ENCODE measurements at places on chromosomes 3 and 15. TPM values are rescaled to one million over a fixed set of nuclear protein-coding genes. Genes with fewer than 3 reads are reported as not detected.

Gene GLDN
- total RNA-seq = not detected

DNA sequence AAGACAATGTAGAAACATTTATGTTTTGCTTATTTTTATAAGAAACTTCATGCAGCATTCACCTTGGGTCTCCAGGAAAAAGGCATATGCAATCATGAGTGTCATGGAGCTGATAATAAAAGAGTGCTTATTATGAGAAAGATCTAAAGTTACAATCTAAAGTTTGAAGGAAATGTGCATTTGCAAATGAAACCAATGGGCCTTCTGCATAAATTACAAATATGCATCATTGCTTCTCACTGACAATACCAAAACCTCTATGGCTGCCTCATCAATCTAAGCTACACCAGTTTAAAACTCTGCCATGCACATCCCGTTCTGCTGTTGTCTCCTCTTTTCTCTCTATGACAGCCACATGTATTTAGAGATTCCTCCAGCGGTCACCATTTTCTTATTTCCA is 103.2 kb upstream of the ABI3BP start:
- no peak for DNase-seq

GRCh38 chr3:194087995-194088855 is 47.7 kb upstream of the HES1 start:
- DNase-seq = no peak

GRCh38 chr3:111797171-111797615 is 61.9 kb upstream of the PHLDB2 start:
- DNase-seq = no peak

GRCh38 chr15:68582236-68582635 is 3.4 kb downstream of the CORO2B start:
- no peak for DNase-seq

Gene ISLR2
- not detected for total RNA-seq

- no peak for DNase-seq
Observed at GRCh38 chr3:76565496-76566210, 474.2 kb upstream of the ROBO2 start.

DNA sequence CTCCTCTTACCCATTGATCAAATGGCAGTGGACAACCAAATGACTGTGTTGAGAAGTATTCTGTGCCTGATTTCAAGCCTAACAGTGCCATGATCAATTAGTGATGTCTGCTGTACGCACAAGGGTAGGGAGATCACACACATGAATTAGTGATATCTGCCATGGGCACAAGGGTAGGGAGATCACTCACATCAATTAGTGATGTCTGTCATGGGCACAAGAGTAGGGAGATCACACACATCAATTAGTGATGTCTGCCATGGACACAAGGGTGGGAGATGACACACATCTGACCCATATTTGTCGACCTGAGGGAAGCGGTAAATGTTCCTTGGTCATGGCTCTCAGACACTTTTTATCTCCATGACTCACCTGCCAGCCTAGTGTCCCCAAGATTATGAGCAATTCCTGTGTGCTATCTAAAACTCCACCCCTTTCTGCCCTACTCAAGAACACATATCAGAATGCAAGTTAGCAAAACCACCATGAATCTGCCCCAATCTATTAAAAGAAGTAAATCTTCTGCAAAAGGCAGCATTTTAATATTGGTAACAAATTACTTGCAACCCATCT is 165.0 kb downstream of the NTRK3 start:
- no peak for DNase-seq

DNA sequence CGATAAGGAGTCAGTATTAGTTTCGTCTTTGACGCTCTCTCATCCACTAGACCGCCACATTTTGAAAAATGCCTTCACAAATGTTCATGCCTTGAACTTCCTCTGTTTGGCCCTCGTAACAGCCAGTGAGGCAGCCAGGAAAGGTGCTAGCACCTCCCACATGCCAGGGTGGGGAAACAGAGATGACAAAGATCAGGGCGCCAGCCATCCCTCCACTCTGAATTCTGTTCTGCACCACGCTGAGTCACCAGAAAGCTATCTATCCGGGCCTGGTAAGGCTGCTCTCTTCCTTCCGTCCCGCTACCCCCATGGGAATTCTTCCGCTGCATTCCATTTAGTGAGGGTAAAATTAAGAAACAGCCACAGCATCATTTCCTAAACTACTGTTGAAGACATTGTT is 31.3 kb upstream of the BCL2L10 start:
- no peak for DNase-seq

- peak; percentile 24 for DNase-seq
Observed at GRCh38 chr15:58453931-58454793, 22.4 kb downstream of the LIPC start.

GRCh38 chr3:13706451-13706850 is 157.5 kb downstream of the FBLN2 start:
- DNase-seq = no peak

DNA sequence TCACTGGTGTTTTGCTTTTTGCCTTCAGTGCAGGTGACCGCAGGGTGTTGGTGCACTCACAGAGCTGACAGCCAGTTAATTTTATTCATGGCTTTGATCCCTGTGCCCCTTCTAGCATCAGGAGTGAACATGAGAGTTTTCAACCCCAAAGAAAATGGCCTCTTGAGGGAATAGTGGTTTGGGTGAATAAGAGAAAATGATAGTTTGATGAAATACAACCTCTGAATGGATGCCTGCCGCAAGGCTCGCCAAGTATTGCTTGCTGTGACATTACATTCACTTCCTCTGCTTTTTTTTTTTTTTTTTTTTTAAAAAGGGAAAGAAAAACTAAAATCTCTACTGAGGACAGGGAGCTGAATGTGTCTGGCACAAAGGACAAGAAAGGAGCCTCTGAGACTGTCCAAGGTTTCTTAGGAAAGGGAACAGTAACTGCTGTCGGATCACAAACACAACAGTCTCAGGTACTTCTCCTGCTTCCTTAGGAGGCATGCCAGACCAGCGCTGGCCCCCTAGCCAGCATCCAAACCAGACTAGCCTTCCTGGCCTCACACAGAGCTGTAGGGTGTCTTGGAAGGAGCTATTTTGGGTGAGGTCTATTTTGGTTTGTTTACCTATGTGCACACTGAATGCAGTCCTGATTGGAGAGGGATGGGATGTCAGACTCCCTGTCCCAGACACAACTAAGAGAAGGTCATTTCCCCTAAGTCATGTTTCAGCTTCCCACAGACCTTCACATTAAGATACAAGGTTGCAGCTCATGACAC is 29.0 kb downstream of the CCDC80 start:
- DNase-seq = no peak

GRCh38 chr3:62142331-62143085 is 230.8 kb downstream of the FEZF2 start:
- no peak for DNase-seq

DNA sequence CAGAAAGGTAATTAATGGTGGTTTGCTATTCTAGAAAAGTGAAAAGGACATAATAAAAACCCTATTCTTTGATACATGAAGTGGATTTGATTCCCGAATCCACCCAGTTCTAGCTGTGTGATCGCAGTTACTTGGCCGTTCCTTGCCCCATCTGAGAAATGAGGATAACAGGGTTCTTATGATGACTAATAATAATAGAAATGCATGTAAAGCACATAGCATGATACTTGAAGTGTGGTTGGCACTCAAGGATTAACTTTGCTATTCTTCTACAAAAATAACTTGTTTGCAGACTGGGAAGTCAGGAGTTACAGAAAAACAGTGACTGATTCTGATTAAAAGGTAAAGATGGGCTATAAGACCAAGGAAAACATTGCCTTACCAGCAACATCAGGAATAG is 26.8 kb downstream of the PARL start:
- no peak for DNase-seq

DNA sequence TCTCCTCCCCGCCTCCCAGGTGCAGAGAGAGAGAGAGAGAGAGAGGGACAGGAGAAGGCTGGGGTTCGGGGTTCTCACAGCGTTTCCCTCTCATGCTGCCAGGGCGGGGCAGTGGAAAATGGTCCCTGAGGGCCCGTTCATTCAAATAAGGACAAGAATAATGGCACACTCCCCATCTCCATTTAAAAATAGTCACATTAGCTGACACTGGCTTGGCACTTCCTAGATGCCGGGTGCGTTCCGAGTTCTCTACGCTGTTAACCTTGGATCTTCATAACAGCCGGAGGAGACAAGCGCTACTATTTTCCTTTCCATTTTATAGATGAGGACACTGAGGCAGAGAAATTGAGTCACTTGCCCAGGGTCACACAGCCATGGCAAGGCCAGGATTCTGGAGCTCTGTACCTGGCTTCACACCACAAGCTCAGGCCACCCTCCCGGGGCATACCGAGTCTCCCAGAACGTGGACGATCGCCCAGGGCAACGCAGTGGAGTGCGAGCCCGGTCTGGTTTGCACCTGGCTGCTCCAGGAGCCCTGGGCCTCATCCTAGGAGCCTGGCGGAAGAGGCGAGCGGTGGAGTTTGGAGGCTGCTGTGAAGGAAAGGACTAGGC is 608 bp upstream of the SLC6A6 start:
- no peak for DNase-seq

DNA sequence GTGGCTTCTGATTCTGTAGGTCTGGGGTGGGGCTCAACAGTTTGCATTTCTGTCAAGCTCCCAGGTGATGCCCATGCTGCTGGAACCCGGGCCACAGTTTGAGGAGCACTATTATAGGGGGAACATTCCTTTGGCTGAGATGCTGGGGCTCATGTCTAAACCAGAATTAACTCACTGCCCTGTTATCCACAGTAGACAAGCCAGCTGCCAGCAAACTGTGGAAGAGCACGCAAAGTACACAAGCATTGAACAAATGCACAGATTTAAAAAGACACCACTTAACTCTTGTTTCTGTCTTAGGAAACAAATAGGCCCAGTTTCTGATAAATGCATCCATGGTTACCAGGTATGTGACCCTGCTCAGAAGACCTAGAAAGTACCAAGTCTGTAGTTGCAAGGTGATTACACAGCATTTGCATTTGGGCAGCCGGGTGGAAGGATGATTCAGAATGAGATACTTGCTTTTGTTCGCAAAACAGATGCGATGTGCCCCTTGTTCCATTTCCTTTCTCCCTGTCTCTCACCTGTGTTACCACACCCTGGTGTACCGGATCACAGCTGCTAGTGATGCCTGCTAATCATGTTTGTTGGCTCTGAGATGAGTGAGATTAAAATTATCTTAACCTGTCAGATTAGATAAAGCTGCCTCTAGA is 12.4 kb downstream of the GYG1 start:
- DNase-seq = no peak

Gene IMPG2
- 0.05 TPM for total RNA-seq

DNA sequence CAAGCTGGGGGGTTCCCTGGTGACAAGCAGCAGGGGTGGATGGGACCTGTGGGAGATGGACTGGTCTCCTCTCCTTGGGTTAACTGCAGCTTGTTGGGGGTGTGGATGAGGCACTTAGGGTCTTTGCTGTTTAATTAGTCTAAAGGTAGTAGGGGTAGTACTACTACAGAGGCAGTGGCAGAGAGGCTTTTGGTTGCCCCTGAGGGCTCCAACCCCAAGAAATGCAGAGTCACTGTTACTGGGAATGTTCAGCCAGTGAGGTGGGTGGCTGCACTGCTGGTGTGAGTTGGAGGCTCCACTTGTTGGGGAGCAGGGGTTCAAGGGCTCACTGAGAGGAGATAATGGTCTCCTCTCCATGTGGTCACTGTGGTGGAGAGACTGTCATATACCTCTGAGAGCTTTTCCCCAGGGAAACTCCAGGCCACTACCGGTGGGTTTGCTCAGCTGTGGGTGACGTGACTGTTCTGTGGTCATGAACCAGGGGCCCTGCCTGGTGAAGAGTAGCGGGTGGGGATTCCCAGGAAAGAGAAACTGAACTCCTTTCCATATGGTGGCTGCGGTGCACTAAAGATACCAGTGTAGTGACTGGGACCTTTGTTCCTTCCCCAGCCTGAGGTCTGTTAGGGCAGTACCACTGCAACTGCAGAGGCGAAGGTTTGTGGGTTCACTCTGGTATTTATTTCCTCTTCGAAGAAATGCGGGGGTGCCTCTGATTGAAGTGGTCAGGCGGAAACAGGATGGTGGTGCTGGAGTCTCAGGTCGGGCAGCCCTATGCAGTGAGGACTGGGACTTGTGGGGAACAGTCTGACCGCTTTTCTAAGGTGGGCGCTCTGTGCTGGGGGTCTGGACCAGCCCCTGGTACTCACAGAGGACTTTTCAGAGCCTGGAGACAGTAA is 68.9 kb upstream of the TNFSF10 start:
- peak; percentile 92 for DNase-seq

- no peak for DNase-seq
Observed at GRCh38 chr3:160259589-160259988, 34.4 kb downstream of the C3orf80 start.

- DNase-seq = no peak
Observed at GRCh38 chr3:187016639-187017345, 86.5 kb downstream of the ST6GAL1 start.

- no peak for DNase-seq
Observed at GRCh38 chr3:157438194-157438730, 1.6 kb downstream of the PTX3 start.

GRCh38 chr3:65091565-65091964 is 403.8 kb upstream of the ADAMTS9 start:
- DNase-seq = no peak

- DNase-seq = no peak
Observed at GRCh38 chr3:139893267-139893962, 41.6 kb upstream of the CLSTN2 start.

Gene IMP3
- total RNA-seq = 113 TPM

Gene TGM4
- total RNA-seq = not detected

Gene ACKR2
- 0.66 TPM for total RNA-seq

GRCh38 chr3:58492494-58492905 is 604 bp downstream of the KCTD6 start:
- no peak for DNase-seq

DNA sequence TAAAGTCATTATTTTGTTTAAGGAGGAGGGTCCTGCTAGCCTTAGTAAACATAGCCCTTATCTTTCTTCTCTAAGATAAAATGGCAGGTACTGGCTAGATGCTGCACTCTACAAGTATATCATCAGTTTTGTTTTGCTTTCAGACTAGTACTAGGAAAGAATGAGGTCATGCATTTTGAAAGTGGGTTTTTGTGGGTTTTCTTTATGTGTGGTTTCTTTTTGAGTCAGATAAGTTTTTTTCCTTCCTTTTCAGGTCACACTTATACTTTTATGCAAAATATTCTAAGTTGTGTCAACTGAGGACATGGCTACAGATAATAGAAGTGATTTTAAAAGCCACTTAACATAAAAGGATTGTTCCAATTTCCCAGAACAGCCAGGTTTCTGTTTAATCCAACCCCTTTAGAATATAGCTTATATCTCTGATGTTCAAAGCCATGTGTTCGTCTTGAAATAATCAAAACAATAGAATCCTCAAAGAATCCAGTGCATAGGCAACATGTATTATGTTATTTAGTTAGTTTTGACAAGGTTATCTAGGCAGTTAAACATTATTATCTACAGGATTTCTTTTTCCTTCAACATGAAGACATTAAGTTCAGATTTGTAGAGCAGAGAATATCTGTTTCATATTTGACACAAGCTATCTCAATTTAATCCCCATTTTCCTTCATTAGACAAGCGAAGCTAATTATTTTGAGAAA is 406.2 kb downstream of the RBMS3 start:
- DNase-seq = peak; percentile 5

DNA sequence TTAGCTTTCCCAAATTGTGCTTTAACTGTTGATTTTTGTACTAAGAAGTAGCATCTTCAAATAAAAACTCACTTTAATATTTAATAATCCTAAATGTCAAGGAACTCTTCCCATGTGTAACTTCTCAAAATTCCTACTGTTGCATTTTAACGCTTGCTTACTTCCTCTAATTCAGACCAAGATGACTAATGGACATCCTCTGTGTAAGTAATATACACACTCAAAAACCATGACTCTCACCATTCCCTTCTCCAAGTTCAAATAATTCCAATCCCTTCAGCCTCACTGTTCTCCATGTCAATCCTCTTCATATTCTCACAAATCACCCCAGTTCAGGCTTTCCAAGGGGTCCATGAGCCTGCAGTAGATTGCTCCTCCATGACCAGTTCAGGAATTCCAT is 13.0 kb downstream of the MRPL46 start:
- DNase-seq = no peak

Gene P2RY13
- not detected for total RNA-seq

Gene CELF6
- total RNA-seq = 0.27 TPM
